ENCODE measurements at places on chromosomes 6 and 20.

- DNase-seq: no peak
Observed at GRCh38 chr6:33508935-33509926, 54.9 kb downstream of the ZBTB9 start.

DNA sequence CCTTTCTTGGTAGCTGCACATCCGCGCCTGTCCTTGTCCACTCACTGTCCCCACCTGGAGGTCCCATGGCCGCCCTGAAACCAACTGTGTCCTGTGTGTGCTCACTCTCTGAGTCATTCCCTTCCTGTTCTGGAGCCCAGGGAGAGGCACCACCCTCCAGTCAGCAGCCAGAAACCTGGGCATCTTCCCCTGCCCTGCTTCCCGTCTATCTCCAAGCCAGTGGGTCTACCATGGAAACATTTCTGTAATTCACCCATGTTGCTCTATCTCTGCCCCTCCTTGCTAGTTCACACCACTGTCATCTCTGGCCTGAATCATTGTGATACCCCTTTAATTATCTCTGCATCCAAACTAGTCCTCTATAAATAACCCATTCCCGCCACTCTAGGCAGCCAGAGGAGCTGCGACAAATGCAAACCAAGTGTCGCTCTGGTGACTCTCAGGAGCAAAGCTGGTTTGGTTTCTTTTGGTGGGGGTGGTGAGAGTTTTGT, 28.8 kb upstream of the SYNJ2 start:
- no peak for DNase-seq

DNA sequence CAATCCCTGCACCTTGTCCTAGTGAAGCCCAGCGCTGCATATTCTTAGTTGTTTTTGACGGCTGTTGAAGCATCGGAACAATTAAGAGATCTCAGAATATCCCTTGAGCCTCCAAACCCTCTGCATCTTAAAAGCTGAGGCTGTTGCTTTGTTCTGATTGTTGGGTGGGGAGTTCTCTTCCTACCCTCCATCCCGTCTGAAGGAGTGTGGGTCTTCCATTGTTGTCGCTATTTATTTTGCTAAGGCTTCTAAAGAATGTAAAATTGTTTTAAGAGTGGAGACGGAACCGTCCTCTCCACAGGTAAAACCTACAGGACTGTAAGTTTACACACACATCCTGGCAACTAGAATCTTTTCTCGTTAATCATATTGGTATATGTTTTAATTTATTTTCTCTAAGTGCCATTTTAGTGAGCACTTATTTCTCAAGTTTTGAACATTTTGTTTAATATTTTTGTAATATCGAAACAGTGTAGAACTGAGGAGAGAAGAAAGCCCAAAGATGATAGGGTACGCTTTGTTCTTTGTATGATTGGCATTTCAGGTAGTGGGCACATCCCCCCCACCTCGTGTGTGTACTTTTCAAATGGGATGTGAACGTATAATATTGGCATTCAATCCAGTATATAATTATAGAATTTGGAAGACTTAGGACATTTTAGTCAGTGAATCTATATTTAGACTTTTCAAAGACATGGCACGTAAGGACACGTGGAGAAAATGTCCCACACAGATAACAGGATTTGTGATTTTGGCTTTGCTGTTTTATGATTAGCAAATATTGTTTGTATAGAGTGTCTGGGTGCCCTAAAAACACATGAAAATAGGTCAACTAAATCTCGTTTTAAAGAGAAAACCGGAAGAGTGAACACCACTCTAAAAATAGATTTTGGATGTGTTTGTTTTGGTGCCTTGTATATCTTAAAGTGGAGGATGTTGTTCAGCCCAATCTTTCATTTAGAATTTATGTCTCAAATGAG, 1.3 kb downstream of the RNF146 start:
- DNase-seq: no peak

- DNase-seq: peak; percentile 52
Observed at GRCh38 chr6:3176562-3177355, 19.4 kb upstream of the TUBB2A start.

DNA sequence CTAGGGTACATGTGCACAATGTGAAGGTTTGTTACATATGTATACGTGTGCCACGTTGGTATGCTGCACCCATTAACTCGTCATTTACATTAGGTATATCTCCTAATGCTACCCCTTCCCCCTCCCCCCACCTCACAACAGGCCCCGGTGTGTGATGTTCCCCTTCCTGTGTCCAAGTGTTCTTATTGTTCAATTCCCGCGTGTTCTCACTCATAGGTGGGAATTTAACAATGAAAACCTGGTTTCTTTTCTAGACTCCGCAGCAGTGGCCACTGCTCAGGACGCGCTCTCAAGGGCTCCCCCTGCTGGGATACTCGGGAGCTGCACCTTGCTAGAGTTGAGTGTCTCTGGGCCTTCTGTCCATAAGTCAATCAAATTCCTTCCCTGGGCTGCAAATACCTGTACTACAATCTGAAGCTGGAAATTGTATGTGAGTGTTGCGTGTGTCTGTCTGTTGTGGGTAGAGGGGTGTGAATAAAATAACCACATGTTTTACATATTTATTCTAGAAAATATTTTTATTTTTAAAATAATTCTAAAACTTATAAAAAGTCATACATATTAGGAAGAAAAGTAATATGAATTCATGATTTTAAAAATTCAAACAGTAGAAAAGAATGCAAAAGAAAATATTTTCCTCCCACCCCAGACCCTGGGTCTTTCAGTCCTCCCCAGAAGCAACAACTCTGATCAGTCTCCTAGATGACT, 8.2 kb upstream of the CEP250 start:
- peak; percentile 76 for DNase-seq

DNA sequence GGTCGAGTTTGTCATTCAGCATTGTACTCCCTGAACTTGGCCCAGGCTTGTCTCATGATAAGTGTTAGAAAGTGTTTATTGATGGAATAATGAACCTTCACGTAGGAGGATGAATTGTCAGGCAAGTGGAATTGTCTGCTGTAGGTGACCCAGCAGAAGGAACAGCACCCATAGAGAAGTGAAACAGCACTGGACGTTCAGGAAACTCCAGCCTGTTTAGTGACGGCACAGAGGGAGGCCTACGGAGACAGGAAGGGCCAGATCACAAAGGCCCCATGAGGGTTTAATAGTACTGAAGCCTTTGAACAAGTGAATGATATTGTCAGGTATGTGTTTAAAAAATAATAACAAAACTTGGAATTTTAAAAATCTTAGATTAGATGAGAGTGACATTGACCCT, 2.9 kb downstream of the STX11 start:
- DNase-seq: no peak

GRCh38 chr20:59701236-59701635, 96.9 kb downstream of the PHACTR3 start:
- DNase-seq: no peak

DNA sequence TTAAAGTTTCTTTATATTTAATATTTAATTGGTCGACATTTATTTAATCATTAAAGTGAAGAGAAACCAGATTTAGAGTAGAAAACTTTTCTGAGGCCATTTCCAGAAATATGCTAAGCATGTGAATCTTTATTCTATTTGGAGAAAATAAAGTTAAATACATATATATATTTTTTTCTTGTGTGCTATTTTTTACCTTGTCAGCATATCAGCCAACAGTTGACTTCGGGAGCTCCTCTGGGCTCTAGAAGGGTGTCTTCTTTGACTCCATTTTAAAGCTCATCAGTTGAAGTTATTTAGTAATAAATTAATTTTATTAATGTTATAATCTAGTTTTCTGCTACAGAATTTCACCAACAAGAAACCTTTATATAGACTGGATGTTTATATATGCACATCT, 73.1 kb downstream of the SH3BGRL2 start:
- no peak for DNase-seq

DNA sequence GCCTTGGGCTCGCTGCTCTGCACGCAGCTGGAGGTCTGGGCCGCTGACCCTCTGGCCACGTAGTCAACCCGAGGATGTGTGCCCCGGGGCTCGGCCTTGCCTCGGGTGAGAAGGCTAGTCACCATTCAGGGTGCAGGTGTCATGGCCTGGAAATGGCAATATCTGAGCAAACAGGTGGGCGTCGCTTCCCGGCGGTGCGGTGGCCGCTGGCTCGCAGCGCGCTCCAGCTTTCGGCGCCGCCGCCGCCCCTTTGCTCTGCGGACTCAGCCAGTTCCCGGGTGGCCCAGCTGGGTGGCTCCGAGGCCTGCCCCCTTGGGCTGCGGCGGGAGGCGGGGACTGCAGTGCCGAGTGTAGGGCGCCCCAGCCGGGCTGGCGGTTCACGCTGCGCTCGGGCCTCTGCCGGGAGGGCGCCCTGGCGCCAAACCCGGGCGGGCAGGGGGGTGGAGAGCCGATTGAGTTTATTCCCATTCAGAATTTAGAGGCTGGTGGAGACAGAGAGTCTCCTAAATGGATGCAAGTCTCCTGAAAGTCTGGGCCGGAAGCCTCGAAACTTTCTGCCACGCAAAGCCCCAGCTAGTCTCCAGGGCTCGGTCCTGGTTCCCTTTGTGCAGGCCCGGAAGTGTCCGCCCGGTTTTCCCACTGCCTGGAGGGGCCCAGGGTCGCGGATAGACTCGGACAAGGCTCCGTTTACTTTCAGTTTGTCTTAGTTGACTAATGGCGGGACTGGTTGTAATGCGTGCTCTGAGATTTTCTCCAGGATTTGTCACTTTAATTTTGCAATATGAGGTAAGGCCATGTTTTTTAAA, 11.3 kb upstream of the TFAP2A start:
- no peak for DNase-seq
